NCI-H2029 treated with DMSO at 0.1 percent for 48 hours (cell line): ENCODE measurements at places on chromosomes 12 and 14.

- no peak for DNase-seq
Measured at GRCh38 chr12:91178139-91178561, 4.5 kb downstream of the DCN start.

GRCh38 chr14:63241096-63241495 lies 36.9 kb downstream of the RHOJ start:
- no peak for DNase-seq

- DNase-seq: no peak
Measured at GRCh38 chr12:56224954-56225353, 812 bp downstream of the NABP2 start.

- DNase-seq: no peak
Measured at GRCh38 chr12:88339254-88339949, 197.3 kb downstream of the TMTC3 start.

DNA sequence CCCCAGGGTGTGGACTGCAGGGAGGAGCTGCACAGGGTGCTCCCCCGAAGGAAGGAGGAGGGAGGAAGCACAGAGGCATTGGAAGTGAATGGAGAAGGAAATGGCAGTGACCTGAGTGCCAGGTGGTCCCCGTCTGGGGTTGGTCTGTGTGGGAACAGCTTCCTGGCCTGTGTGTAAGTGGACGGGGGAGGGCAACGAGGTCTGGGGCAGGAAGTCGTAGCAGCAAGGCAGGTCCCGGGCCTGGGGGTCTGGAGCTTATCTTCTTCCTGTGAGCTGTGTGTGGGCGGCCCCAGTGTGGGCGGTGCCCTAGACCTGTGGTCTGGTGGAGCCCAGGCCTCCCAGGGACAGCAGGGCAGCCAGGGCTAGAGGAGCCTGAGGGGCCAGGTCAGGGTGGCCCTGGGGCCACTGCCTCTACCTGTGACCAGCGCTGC lies 382.1 kb downstream of the TMEM121 start:
- DNase-seq: no peak

DNA sequence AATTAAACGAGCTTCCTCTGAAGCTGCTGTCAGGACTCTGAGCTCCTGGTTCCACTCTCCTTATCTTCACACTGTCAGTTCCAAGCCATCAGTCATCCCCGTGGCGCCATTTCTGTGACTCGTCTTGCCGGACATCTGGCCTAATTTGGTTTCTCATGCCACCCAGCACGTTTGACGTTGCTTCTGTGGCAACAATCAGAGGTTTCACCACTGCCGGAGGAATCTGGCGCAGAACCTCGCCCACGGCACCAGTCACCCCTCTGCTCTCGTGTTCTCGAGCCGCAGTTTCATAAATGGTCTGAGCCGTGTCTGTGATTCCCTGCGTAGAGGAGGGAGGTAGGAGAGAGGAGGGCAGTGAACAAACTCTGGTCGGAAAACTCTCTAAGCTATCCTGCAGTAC lies 29.7 kb downstream of the BDKRB1 start:
- DNase-seq: no peak

DNA sequence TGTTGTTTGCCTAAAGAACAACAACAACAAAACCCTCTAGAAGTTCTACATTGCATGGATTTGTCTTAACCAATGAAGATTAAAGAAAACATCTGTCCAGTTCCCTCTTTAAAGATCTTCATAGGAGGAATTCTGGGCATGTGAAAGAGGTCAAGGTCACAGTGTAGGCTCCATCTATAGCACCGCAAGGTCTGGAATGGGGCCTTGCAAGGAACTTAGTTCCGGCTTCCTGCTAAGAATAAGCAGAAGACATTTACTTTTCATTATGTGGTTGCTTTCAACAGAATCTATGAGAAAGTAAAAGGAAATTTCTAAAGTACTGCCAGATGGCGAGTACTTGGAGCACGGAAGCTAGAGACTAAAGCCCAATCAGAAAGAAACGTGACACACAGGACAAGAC lies 57.2 kb upstream of the GNPNAT1 start:
- no peak for DNase-seq

GRCh38 chr12:68878846-68879245 lies 54.1 kb downstream of the CPM start:
- no peak for DNase-seq

DNA sequence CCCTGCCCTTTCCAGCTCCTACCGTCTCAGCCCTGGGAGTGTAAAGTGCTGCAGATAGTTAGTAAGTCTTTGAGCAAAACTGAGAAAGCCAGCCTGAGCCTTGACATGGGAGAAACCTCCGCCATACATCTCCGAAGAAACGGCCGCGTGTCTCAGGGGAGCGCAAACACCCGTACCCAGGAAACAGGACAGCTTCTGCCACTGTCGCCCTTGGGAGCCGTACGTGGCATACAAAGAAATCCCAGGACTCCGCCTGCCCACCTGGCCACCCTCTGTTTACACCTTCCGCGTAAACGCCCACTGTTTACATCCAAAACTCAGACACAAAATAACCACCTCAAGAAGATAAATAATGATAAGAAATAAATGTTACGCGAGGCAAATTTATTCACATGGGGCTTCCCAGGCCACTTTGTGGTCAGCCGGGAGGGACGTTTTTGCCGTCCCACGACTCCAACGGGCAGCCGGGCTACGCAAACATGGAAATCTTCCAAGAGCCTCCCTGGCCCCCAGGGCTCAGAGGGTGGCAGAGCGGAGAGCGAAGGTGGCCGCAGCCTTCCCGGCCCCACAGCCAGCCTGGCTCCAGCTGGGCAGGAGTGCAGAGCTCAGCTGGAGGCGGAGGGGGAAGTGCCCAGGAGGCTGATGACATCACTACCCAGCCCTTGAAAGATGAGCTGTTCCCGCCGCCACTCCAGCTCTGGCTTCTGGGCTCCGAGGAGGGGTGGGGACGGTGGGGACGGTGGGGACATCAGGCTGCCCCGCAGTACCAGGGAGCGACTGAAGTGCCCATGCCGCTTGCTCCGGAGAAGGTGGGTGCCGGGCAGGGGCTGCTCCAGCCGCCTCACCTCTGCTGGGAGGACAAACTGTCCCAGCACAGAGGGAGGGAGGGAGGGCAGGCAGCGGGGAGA lies at the start of gene BDKRB2:
Gene BDKRB2 (plus strand): TSS at position 689 of the 908 bp plus-strand sequence. CDS start 32,269 bp downstream, outside the sequence.
- DNase-seq: peak; percentile 57

DNA sequence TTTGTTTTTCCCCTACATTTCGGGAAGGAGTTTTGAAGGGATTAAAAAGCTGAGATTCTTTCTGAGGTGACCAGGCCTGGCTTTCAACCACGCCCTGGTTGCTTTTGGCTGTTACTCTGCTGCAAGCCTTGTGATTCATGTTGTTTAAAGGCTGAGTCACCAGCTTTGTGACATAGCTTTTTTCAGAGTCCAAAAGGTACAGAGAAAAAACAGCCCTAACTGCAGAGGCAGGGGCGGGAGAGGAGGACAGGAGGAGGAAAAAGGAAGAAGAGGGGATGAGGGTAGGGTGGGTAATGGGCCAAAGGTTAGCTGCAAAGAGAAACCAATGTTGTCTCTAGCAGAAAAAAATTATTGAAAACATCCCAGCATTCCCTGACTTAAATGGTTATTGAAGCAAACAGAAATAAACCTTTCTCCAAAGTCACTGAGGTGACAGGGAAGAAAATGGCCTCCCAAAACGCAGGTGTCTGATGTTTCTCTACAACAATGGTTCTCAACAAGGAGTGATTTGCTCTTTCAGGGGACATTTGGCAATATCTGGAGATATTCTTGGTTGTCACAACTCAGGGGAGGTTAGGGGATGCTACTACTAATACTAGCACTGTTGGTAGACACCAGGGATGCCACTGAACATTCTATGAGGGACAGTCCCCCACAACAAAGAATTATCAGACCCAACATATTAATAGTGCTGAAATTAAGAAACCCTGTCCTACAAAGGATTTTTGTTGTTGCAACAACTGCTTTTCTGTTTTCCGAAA lies 2.1 kb upstream of the UBC start:
- DNase-seq: no peak

DNA sequence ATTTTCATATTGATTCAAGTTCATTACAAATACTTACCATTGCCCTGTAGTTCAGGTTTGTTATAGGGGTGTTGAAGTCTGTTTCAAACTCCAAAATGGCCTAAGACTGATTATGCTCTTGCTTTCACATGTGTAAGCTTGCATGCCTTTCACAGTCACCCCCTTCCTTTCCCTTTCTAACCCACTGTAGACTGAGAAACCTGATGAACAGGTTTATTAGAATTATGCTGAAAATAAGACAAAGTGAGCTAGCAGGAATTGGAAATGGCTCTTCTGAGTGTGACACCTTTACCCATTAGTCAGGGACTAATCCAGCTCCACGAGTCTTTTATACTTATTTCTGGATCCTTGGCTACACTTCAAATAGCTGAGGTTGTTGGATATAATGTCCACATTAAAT lies 38.9 kb downstream of the FBXO33 start:
- DNase-seq: no peak

DNA sequence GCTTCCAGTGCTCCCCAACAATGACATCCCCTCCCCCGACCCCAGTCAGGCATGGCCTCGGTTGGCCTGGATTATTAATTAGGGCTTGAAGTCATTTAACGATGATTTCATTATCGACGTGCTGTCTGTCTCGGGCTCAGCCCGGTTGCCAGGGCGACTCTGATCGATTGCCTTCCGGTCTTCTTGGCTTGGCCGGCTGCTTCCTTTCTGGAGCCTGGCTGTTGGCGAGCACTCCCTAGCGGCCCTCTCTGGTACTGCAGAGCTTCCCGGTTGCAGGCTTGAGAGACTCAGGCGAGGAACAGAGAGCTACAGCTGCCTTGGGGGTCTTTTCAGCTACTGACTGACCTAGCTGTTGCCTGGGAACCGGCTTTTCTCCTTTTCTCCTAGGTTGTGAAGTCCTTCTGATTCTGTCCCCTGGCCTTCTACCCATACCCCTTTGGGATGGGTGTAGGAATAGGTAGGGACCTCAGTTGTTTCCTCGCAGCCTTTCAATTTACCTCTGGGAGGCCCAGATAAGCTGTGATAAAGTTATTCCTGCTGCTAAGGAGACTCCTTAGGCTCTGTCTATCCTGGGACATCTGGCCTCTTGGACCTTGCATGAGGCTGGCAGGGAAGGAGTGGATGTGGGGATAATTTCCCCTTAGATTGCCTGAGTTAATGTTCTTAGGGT lies 5.5 kb upstream of the CISTR start:
- peak; percentile 28 for DNase-seq

- no peak for DNase-seq
Measured at GRCh38 chr12:117284140-117284539, 77.3 kb downstream of the NOS1 start.

GRCh38 chr12:82383930-82384552 lies 25.7 kb downstream of the METTL25 start:
- DNase-seq: no peak

DNA sequence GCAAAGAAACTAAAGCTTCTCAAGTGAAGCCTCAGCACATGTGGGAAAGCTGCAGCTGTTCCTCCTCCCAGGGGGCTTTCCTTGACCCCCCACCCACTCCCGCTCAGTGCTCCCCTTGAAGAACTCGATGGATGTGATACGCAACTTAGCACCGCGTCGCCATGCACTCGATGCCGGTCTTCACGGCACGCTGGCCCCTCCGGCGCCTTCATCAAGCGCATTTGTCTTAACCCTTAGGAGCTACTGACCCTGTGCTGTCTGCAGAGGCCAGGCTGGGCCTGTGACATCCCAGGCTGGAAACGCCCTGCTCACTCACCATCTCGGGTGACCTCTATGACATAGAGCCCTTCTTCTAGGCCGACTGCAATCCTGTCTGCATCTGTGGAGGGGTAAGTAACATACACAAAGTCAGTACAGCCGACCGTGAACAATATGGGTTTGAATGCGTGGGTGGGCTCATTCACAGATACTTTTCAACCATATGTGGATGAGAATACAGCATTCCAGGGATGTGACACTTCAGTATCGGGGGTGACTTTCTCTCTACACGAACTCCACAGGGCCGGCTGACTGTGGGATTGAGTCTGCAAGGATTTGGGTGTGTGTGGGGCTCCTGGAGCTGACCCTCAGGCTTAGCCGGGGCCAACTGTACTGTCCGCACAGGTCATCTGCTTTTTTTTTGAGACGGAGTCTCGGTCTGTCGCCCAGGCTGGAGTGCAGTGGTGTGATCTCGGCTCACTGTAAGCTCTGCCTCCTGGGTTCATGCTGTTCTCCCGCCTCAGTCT lies 23.1 kb downstream of the AMN start:
- DNase-seq: no peak

DNA sequence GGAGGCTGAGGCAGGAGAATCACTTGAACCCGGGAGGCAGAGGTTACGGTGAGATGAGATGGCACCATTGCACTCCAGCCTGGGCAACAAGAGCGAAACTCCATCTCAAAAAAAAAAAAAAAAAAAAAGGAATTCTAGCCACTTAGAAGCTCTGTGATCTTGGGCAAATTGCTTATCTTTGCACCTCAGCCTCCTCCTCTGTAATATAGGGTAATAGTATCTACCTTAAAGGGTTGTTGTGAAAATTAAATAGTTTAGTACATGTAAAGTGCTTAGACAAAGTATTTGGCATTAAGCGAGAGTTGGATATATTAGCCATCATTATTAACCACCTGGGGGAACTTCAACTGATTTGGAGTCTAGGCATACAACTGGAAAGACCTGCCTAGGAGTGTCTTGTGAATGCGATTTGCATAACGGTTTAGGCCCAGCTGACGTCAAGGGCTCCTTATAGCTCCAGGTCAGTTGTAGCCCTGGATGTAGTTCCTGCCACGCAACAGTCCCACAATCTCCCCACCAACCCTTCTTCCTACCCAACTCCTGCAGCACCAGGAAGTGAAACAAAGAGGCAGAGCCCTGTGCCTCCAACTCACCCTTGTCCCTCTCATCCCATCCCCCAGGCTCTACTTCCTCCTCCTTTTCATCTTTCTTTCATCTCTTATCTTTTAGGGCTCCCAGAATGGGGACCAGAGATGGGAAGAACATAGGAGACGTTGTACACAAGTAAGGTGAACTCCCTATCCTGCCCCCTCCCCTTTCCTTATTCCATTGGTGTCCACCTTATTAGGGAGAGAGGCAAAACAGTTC lies 2.1 kb upstream of the IL23A start:
- no peak for DNase-seq
